Mammary epithelial cell (primary cell): ENCODE measurements at places on chromosomes 5 and 9. TPM values are rescaled to one million over a fixed set of nuclear protein-coding genes. Genes with fewer than 3 reads are reported as not detected.

DNA sequence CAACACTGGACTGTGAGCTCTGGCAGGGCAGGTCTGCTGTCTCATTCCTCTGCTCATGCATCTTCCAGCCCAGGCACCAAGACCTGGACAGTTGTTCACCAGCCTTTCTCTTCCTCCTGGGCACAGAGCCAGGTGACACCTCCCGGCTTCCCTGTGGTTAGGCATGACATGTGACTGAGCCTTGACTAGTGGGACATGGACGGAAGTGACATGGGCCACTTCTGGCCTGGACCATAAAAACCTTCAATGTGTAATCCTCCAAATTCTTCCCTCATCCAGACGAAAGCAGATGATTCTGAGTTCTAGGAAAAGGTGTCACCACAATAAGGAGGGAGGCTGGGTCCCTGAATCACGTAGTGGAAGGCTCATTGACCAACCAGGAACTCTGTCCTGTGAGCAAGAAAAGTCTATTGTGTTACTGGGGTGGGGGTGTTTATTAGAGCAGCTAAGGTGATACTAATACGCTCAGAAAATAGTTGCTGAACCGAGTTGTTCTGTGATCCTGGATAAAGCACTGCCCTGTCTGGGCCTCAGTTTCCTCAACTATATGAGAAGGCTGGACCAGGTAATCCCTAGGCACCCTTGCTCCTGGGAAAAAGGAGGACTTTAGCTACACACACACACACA is 26.6 kb upstream of the CRB2 start:
- peak; percentile 74 for DNase-seq

DNA sequence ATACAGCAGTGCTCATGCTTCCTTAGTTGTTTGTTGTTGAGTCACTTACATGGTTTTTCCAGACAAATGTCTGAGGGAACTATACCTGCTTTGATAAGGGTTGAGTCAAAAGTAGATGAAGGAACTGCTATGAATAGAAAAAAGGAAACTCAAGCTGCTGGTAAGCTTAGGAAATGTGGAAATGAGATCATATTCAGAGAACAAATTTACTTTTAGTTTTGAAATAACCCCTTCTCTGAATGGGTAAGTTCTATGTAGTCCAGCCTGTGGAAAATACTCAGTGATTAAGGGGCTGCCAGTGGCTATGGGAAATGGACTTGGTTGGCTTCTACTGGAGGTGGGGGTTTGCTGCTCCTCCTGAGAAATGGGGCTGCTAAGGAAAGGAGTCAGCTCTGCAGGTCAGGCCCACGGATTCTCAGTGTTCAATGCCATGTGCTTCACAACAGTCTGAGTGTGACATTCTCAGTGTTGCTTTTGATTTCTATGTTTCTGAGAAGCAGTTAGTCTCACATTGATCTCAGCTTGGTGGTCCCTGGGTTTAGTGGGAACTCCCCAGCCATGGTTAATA is 47.7 kb upstream of the GLRX start:
- DNase-seq: peak; percentile 87

DNA sequence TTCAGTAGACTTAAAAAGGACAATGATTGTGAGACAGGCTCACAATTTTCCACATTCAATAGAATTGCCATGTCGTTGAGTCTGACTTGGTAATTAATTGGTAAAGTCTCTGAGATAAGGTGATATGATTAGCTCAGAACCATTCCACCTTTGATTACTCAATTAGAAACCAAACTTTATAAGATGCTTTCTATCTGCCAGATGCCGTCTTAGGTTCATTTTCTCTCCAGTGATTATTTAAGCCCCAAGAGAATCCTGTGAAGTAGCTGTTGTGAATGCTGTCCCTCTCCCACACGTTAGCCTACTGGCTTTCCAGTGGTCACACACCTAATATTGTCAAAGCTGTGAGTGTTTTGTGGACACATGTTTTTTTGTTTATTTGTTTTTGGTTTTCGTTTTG is 528.9 kb upstream of the ZNF462 start:
- DNase-seq: no peak

- DNase-seq: no peak
These were observed 343.2 kb downstream of the ZNF608 start for GRCh38 chr5:124403281-124403680.

DNA sequence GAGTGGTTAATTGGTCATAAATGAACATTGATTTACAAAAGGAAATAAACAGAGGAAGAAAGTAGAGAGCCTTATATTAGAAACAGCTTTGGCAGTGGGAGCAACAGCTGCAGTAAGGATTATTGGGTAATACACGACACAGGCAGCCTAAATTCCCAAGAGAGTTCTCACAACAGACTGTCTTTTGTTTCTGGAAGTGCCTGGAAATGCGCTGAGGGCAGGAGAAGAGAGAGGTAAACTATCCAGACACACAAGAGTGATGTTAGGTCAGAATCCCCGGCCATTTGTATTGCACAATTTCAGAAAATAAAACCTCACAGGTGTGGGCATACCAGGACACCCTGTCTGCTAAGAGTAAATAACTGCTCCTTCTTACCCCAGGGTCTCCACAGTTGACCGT is 450.4 kb upstream of the CTNND2 start:
- DNase-seq: no peak

DNA sequence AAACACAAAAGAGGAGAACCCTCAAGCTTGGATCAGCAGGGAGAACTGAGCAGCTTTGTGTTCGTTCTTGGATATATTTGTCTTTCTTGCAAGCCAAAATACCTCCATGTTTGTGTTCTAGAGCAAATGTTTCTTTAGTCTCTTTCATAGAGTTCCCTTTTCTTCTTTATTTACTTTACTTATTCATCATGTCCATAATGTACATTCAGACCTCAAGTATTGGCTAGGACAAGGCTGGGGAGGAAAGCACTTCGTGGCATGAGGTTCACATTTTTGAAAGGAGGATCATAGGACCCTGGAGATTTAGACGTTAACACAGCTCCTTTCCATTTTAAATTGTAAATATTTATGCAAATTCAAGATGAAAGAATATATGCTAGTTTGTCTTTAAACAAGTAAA is 590.2 kb upstream of the MEF2C start:
- DNase-seq: no peak

ZNF189 gene
- polyA plus RNA-seq: 2.9 TPM

OR2K2 gene
- not detected for polyA plus RNA-seq

PCDHA9 gene
- not detected for polyA plus RNA-seq

SMIM27 gene
- 1.4 TPM for polyA plus RNA-seq

PTPN3 gene
- polyA plus RNA-seq: 18.2 TPM
